ENCODE measurements at places on chromosomes 3 and 15. TPM values are rescaled to one million over a fixed set of nuclear protein-coding genes. Genes with fewer than 3 reads are reported as not detected.

The TGM4 gene
- not detected for total RNA-seq

The MNS1 gene
- total RNA-seq, result 0.44 TPM

The GHSR gene
- total RNA-seq, result not detected

The GRAMD2A gene
- 0.21 TPM for total RNA-seq

The SAMD7 gene
- total RNA-seq, result not detected

The OIP5 gene
- total RNA-seq, result 15.6 TPM

The RBM6 gene
- 99.0 TPM for total RNA-seq

The RNU5B-1 gene
- total RNA-seq, result not detected

The LRRC31 gene
- total RNA-seq, result not detected

The DUOXA2 gene
- not detected for total RNA-seq

The GOLGA8G gene
- total RNA-seq, result not detected

The SOX14 gene
- not detected for total RNA-seq

The UQCRC1 gene
- 191 TPM for total RNA-seq

The CCRL2 gene
- 2.2 TPM for total RNA-seq

The XIRP1 gene
- total RNA-seq, result 3.0 TPM
